Stimulated activated CD8-positive, alpha-beta memory T cell treated with anti-CD3 and anti-CD28 coated beads, Interleukin-4, amount 100 ng/mL, for 24 hours (primary cell): ENCODE measurements at places on chromosomes 13 and 19.

- DNase-seq = no peak
These were observed 29.2 kb upstream of the TSHZ3 start for GRCh38 chr19:31378404-31378803.

DNA sequence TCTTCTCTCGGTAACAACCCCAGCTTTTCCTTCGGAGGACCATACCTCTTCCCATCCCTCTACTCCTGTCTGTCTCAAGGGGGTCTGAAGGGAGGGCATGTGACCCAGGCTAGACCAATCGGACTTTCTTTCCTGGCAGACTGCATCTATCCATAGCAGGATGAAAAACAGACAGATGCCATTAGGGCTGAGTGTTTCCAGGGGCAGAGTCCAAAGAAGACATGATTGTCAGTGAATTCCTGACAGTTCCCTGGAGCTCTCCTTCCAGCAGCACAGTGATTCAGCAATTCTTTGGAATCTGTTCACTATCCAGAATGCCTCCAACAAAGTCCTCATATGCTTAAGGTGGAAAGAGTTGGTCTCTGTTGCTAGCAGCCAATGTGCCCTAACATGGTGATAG is 189.8 kb downstream of the KCTD12 start:
- DNase-seq = no peak

DNA sequence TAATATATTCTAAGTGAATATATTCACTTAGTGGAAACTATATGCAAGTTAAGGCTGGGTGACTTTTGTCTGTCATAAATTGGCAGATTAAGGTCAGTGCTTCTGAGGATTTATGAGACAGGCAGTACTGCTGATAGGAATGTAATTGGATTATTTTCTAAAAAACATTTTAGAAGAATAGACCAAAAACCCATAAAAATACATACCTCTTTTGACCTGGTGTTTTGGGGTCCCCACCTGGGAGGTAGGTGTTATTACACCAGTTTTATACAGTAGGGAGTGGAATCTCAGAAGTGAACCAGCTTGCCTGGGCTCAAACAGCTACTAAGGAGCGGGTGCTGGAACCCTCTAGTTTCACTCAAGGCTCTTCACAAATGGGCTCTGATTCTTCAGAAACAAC is 25.3 kb downstream of the COG3 start:
- no peak for DNase-seq

GRCh38 chr19:804419-805165 is 7.3 kb downstream of the PTBP1 start:
- DNase-seq = no peak

- DNase-seq = no peak
These were observed 144.8 kb downstream of the LIG4 start for GRCh38 chr13:108070491-108070890.
